ENCODE measurements at places on chromosomes 2 and 18. TPM values are rescaled to one million over a fixed set of nuclear protein-coding genes. Genes with fewer than 3 reads are reported as not detected.

GRCh38 chr2:120239488-120240287, 13.0 kb upstream of the RALB start:
- no peak overlapping the region for H3K4me3 ChIP-seq
- H3K27ac ChIP-seq, result no peak overlapping the region
- no peak for DNase-seq
- H3K27me3 ChIP-seq, result no peaks in the 10 kb centered on the region
- H3K4me1 ChIP-seq, result no peaks in the 10 kb centered on the region

DNA sequence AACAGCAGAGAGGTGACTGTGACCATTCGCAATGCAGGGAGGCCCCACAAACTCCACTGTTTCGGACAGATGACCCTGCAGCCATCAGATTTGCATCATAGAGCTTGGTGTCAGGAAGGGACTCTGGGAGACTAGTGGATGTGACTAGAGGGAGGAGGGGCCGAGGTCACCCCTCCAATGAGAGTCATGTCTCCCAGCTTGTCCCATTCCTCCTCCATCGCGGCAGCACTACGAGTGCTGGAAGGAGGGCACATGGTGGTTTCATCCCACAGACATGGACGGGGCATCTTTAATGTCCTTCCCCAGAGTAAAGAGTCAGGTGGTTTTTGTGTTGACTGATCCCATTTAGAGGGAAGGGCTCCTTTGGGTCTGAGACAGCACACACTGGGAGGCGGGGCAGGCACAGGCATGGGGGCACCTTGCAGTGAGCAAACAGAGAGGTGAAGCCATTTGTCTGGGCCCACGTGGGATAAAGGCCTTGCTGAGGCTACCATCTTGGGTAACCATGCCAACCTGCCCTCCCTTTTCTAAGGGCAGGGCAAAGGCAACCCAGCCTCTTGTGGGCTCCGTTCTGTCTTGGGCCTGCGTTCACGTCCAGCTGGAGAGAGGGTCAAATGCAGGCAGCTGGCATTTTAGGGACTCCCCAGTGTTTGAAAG, 208.1 kb downstream of the ASB1 start:
- H3K27ac ChIP-seq, result no peak overlapping the region
- H3K27me3 ChIP-seq, result peaks cover 13% of the 10 kb centered on the region

RAX gene
- total RNA-seq, result not detected

DNA sequence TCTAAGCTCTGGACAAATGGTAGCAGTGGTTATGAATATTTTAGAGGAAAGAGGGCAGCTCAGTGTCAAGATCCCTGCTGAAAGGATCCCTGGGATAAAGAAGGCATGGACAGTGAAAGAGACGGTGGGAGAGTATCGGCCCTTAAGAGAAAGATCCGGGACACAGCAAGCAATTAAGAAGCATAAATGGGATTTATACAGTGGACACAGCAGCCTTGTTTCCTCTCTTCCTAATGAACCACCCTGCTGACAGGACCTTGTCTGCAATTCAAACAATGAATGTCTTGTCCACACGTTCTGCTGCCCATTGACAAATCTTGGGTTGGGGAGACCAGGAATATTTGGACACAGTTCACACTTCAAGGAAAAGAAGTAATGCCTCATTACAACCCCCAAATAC, 16.5 kb downstream of the CPLX4 start:
- no peaks in the 10 kb centered on the region for H3K27me3 ChIP-seq
- DNase-seq, result no peak
- no peaks in the 10 kb centered on the region for H3K36me3 ChIP-seq
- H3K4me3 ChIP-seq, result no peak overlapping the region

GRCh38 chr2:58428096-58429013, 187.2 kb upstream of the FANCL start:
- H3K36me3 ChIP-seq, result no peaks in the 10 kb centered on the region
- H3K27ac ChIP-seq, result no peak overlapping the region
- peak overlapping the region; percentile 64 for H3K4me3 ChIP-seq
- H3K4me1 ChIP-seq, result no peaks in the 10 kb centered on the region
- peak; percentile 40 for DNase-seq

DNAH6 gene
- total RNA-seq, result not detected

DNA sequence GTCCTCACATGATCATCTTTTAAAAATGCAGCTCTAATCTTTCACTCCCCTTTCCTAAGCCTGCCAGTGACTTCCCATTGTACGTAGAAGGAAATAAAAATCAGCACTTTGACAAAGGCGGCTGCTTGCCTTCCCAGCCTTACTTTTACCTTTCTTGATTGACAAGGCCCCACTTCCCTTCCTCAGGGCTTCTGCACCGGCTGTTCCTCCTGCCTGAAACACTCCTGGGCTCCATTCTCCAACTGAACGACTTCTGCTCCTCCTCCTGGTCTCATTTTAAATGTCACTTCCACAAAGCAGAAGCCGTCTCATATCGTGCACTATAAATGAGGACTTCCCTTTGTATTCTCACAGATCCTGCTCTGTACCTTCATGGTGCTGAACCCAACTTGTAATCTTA, 56.1 kb downstream of the OSBPL6 start:
- H3K36me3 ChIP-seq, result no peaks in the 10 kb centered on the region
- no peak for DNase-seq
- H3K27me3 ChIP-seq, result no peaks in the 10 kb centered on the region
- peaks cover 13% of the 10 kb centered on the region for H3K4me1 ChIP-seq
- no peak overlapping the region for H3K27ac ChIP-seq
- no peak overlapping the region for H3K4me3 ChIP-seq

COL3A1 gene
- 19.3 TPM for total RNA-seq

DNA sequence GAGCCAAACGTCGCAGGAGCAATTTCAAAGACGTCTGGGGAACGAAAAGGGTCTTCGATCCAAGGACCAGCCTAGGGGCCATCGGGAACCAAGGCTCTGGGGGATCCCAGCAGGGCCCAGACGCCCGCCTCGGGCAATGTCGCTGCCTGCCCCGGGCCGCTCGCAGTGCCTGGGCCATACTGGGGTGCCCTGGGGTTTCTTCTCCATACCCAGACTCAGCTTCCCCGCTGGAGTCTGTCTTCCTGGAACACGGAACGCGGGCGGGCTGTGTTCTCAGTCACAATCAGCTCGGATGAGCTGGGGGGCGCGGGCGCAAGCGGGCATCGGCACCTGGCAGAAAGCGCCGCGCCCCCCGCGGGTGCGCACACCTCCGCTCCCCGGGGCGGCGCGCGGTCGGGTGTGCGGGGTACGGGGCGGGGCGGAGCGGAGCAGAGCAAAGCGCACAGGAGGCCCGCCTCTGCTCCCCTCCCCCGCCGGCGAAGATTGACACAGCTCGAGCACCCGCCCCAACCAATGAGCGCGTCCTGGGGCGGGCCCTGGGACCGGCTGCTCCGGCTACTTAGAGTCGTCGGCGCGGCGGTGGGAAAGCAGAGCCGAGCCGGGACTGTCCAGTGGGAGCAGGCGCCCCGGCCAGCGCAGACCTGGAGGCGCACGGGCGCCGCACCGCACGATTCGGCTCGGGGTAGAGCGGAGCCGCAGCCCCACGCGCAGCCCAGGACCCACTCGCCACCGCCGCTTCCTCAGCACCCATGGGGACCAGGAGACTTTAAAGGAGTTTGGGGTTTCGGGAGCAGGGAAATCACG, at the start of gene LRATD1:
Gene LRATD1, plus strand, starts transcription at position 585 of the 804 bp plus-strand sequence. CDS start 1,263 bp downstream, outside the sequence.
- no peaks in the 10 kb centered on the region for H3K36me3 ChIP-seq
- H3K27me3 ChIP-seq, result no peaks in the 10 kb centered on the region
- H3K4me1 ChIP-seq, result no peaks in the 10 kb centered on the region
- no peak for DNase-seq
- no peak within 1 kb of the TSS for H3K4me3 ChIP-seq
- H3K27ac ChIP-seq, result no peak within 1 kb of the TSS

DNA sequence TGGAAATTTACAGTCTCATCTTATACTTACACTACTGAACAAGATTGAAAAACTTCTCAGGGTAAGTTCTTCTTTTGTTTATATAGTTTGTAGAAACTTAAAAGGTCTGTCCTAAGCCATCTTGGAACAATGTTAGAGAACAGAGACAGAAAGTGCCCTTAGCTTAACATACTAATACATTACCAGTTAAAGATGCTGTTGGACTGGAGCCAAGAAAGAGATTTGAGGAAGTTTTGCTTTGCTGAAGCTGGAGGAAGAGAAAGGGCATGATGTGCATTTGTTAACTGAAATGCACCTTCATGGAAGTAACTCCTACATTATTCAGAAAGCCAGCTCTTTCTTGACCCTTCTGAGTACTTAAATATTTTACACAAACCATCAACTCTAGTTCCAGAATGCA, 66.5 kb upstream of the TNFRSF11A start:
- no peaks in the 10 kb centered on the region for H3K4me1 ChIP-seq
- no peaks in the 10 kb centered on the region for H3K27me3 ChIP-seq
- peaks cover 7% of the 10 kb centered on the region for H3K36me3 ChIP-seq
- H3K27ac ChIP-seq, result no peak overlapping the region
- H3K4me3 ChIP-seq, result no peak overlapping the region

DNA sequence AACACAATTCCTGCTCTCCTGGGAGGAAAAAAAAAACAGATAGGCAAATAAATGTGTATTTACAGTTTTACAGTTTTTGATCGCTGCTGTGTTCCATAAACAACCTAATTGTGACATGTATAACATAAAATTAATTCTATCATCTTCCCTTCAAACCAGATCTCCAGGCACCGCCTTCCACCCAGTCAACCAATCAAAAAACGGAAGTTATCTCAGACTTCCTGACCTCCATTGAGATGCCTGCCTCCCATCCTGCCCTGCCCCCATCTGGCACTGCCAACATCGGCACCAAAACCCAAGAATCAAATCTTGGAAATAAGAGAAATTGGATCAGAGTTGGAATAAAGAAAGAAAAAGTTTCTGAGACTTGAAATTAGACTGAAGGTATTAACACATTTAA, 3.1 kb upstream of the RIOK3 start:
- no peaks in the 10 kb centered on the region for H3K4me1 ChIP-seq
- H3K4me3 ChIP-seq, result no peak overlapping the region
- no peaks in the 10 kb centered on the region for H3K36me3 ChIP-seq

TMEFF2 gene
- total RNA-seq, result 5.0 TPM

DNA sequence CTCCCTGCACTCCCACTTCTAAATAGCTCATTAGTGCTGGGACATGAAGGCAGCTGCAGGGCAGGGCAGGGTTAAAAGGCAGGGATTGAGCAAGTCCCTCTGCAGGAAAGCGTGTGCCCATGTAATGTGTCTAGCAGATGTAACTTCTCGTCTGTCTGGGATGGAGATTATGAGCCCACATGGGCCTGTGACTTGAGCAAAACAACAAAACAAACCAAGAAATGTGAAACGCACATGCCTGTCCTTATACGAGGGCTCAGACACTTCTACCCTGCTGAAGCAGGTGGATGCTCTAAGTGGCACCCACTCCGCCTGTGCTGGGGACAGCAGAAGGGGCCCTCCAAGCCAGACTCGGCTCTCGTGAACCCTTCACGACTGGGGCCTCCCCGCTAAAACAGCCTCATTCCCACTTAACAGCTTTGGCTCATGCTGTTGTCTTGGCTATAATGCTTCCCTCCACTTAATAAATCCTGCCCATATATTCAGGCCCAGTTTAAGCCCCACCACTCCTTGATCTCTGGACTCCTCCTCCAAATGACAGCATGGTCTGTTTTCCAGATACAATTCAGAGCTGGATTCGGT, 40.9 kb downstream of the TMEM247 start:
- no peak overlapping the region for H3K27ac ChIP-seq
- H3K36me3 ChIP-seq, result no peaks in the 10 kb centered on the region
- H3K4me1 ChIP-seq, result peaks cover 11% of the 10 kb centered on the region
- H3K27me3 ChIP-seq, result no peaks in the 10 kb centered on the region
- no peak overlapping the region for H3K4me3 ChIP-seq

DNA sequence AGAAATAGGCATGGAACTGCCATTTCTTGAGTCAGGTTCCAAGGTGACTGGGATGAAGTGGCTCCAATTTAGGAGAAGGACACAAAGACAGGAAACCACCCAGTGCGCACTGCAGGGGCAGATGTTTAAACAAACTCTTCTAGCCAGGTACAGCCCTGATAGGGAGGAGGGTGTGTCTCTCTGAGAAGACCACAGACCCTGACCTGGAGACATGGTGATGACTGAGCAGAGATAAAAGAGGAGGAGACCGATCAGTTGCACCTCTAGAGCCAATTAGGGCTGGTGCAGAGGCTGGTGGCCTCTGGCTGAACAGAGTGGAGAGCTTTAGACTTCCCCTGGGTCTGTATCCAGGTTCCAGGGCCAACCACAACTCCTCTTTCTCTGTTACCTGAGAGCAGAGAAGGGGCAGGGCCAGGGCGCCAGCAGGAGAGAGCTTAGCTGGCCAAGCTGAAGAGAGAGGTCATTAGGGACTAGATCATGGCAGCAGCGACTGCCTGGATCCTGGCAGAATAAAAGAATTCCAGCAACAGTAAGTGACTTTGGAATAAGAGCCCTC, 5.4 kb upstream of the SPOPL start:
- H3K4me3 ChIP-seq, result no peak overlapping the region
- H3K27me3 ChIP-seq, result no peaks in the 10 kb centered on the region
- no peak for DNase-seq
- H3K4me1 ChIP-seq, result peaks cover 22% of the 10 kb centered on the region
- H3K27ac ChIP-seq, result no peak overlapping the region

- peaks cover 2% of the 10 kb centered on the region for H3K36me3 ChIP-seq
- H3K27ac ChIP-seq, result no peak overlapping the region
- no peak overlapping the region for H3K4me3 ChIP-seq
These were observed 87.9 kb downstream of the ZNF804A start for GRCh38 chr2:184685999-184686841.

GRCh38 chr2:215465256-215465655, 29.4 kb upstream of the FN1 start:
- no peaks in the 10 kb centered on the region for H3K27me3 ChIP-seq
- H3K27ac ChIP-seq, result peak overlapping the region; percentile 46
- peaks cover 16% of the 10 kb centered on the region for H3K4me1 ChIP-seq
- DNase-seq, result no peak
- H3K4me3 ChIP-seq, result no peak overlapping the region
- no peaks in the 10 kb centered on the region for H3K36me3 ChIP-seq

DNA sequence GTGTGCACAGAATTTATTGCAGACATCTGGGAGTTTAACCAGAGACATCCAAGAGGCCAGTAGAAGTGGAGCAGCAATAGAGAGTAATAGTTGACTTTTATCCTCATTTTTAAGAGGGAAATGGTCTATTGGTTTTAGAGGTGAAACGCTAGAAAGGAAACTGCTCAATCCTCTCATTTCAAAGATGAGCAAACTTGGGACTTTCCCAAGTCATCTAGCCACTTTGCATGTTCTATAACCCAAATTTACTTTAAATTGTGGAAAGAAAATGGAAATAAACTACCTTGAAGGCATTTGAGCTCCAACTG, 601.7 kb downstream of the ARHGAP15 start:
- no peak for DNase-seq
- H3K4me1 ChIP-seq, result no peaks in the 10 kb centered on the region
- no peaks in the 10 kb centered on the region for H3K36me3 ChIP-seq
- no peaks in the 10 kb centered on the region for H3K27me3 ChIP-seq
